Cardiac fibroblast (primary cell): ENCODE measurements at places on chromosomes 5 and 9.

GRCh38 chr9:120435091-120435490 is 144.9 kb downstream of the CDK5RAP2 start:
- DNase-seq: peak; percentile 65

GRCh38 chr9:78562021-78562420 is 265.1 kb downstream of the PSAT1 start:
- no peak for DNase-seq

- peak; percentile 37 for DNase-seq
These were observed 52.0 kb upstream of the PTGER4 start for GRCh38 chr5:40627706-40628105.

GRCh38 chr9:88680041-88680440 is 145.1 kb downstream of the NXNL2 start:
- peak; percentile 81 for DNase-seq

GRCh38 chr5:80590766-80591165 is 20.7 kb upstream of the ANKRD34B start:
- DNase-seq: no peak

DNA sequence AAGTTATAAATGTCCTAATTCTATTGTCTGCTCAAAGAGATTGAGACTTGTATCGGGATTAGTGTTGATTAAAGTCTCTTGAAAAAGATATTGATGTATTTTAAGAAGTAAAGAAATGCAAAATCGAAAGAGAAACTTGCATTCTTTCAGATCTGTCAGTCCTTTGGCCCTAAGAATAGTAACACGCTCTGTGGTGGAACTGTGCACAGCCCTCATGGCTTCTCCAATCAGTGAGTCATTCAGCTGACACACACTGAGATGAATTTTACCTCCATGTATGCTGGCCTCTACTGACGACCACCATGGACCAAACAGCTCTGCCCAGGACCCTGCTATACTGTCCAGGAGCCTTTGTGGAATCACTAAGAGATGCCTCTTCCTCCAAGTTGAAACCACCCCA is 232.4 kb downstream of the ESM1 start:
- peak; percentile 59 for DNase-seq

DNA sequence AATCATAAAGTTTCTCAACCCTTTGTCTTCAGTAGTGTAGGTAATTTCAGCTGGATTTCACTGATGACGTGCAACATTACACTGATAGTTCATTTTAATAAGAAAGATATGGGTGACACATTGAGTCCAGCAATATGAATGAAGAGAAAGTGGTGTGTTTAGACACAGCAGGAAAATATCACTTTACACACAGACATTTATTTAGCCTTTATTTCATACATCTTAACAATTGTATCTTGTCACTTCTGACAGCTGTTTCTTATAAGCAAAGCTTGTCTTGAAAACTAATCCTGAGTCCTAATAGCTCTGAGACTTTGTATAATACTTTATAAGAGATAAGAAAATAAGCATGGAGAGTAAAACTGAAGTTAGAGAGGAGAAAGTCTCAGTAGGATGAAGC is 720.5 kb upstream of the NUDT12 start:
- DNase-seq: no peak

GRCh38 chr5:30195036-30195435 is 998.5 kb upstream of the CDH6 start:
- DNase-seq: no peak

DNA sequence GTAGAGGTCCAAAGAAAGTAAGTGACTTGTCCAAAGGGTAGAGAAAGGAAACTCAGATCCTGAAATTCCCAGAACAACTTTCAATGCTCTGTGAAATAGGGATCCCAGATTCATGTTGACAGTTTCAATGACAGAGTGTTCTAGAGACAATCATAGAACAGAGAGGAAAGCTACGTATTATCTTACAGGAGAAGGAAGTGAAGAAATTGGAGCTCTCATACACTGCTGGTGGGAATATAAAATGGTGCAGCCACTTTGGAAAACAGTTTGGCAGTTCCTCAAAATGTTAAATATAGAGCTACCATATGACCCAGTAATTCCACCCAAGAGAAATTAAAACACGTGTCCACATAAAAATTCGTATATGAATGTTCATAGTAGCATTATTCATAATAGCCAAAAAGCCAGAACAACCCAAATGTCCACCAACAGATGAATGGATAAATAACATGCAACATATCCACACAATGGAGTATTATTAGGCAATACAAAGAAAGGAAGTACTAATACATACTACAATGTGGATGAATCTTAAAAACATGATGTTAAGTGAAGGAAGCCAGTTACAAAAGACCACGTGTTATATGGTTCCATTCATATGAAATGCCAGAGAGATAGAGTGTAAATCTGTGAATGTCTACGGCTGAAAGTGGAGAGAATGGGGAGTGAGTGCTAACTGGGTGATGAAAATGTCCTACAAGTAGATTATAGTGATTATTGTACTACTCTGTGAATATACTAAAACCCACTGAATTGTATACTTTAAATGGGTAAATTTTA is 197.1 kb downstream of the NTRK2 start:
- peak; percentile 36 for DNase-seq

DNA sequence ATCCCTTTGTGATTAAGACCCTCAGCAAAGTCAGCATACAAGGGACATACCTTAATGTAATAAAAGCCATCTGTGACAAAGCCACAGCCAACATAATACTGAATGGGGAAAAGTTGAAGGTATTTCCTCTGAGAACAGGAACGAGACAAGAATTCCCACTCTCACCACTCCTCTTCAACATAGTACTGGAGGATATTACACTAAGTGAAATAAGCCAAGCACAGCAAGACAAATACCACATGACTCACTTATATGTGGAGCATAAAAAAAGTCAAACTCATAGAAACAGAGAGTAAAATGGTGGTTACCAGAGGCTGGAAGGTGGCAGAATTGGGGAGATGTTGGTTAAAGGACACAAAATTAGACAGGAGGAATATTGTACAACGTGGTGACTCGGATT is 118.1 kb upstream of the NFIL3 start:
- no peak for DNase-seq

DNA sequence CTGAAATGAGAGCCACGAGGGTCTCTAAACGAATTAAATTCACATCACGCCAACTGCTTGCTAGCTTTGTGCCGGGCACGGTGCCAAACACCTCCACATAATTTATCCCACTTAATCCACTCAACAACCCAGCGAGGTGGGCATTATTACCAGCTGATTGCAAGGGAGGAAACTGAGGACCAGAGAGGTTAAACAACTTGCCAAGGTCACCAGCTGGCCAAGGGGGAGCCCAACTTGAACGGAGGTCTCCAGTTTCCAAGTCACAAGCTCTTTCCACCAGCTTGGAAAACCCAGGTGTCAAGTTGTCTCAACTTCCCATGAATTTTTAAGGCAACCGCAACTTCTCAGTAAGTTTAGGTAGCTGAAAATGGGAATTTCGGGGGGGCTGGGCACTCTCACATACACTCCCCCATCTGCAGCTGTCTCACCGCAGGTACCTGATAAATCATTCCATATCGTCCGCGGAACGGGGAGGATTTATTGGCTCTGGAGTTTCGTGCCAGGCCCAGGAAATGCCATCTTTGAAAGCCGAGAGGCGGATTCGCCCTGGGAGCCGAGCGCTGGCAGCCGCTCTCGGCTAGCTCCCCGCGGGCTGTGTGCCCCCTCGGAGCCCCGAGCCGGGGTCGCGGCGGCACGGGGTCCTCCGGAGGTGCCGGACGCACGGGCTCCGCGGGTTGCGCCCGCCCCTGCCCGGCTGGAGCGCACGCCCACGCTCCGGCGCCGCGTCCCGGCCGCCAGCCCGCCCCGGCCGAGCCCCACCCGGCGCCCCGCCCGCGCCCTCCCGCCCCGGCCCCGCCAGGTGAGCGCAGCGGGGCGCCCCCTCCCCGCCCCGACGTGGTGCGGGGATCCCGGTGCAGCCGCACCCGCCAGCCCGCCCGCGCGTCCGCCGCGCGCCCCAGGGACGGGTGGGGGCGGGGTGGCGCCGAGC is 617 bp downstream of the PTPN3 start:
- no peak for DNase-seq

- DNase-seq: no peak
These were observed 27.8 kb downstream of the LAMC3 start for GRCh38 chr9:131036529-131037334.

GRCh38 chr9:116516456-116516855 is 170.6 kb upstream of the TRIM32 start:
- peak; percentile 26 for DNase-seq

DNA sequence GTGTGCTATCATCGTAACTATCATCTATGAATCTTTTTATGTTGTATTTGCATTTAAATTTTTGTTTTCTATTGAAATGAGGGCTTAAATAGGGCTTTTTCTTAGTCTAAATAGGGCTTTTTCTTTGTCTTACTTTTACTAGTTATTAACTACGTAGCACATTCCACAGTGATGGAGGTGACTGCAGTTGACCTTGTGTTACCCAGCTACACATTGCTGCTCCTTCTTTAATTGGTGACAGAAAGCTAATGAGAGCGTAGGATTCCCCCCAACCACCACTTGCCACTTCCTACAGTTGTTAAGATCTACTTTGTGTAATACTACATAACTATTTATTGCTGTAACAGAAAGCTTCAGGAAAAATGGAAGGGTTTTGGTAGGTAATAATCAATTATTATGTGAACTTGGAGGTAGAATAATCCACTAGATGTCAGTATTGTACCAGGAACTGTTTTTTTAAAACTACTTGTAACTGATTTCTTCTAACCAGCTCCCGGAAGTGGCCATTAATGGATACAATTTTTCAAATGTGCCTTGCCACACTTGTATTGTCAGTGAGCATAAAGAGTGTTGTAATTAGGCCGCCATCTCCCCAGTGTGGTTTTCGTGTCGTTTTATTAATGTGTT is 18.0 kb downstream of the MTRR start:
- DNase-seq: peak; percentile 67

DNA sequence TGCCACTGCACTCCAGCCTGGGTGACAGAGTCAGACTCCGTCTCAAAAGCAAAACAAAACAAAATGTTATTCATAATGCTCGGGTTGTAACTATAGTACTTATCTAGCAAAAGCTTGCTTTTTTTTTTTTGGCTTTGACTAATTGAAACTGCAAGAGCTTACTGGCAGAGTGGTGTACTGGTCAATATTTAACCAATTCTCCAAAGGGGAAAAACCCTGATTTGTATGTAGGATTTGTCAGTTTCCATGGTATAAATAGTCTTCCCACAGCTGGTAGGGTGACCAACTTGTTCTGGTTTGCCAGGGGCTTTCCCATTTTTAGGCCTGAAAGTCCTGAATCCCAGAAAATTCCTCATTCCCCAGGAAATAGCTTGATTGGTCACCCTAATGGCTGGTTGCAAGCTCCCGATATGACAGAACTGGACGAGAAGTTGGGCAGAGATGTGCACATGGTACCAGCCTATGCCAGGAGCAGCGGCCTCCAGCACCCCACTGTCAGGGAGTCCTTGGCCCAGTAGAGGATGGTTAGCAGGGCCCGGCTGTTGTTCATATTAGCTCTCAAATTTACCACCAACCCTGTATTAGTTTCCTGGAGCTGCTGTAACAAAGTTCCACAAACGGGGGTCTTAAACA is 58.0 kb downstream of the FXN start:
- no peak for DNase-seq

DNA sequence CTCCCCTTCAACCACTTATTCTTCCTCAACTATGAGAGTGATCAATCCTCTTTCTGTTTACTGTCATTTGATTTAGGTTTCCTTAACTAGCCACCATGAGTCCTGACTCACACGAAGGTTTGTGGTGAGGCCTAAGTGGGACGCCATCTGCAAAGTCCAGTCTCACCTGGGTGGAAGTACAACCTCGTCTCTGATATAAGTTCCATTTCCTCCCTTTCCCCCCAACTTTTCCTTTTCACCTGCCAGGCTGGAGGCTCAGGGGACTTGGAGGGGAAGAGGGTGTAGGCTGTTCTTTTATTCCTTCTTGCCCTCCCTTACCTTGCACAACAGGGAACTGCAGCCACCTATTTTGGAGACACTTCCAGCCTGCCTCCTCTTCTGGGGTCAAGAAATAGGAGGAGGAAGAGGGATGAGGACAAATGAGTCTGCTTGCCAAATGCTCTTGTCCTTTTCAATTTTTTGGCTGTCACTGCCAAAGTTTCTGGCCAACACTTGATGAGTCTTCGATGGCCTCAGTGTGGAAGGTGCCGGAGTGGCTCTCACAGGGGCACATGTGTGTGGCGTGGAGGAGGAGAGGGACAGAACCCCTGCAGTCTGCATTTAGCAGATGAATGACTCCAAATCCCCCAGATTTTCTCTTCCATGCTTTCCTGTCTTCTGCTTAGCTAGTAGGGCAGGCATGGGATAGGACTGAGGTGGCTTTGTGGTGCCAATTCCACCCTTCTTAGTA is 249.6 kb downstream of the NSG2 start:
- no peak for DNase-seq

DNA sequence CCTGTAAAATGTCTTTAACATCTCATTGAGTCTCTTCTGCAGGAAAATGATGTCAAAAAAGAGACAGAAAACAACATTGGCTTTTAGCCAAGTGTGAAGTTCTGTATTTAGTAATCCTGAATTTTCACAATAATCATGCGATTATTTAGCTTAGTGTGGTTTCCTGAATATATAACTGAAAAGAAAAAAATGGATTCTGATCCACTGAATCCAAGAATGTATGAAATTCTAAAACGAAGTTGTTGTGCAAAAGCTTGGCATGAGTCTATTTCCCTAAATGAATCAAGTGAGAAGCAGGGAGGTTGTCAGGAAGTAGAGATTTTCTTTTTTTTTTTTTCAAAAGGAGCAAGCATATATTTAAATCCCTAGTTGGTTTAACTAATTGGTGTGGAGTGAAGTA is 145.9 kb upstream of the CDH6 start:
- DNase-seq: peak; percentile 15

- peak; percentile 9 for DNase-seq
These were observed 47.8 kb downstream of the C9orf57 start for GRCh38 chr9:72012646-72013045.

- peak; percentile 81 for DNase-seq
These were observed 250.2 kb upstream of the PTGER4 start for GRCh38 chr5:40429258-40430100.

- no peak for DNase-seq
These were observed 901.0 kb upstream of the CTNND2 start for GRCh38 chr5:12805165-12805698.

DNA sequence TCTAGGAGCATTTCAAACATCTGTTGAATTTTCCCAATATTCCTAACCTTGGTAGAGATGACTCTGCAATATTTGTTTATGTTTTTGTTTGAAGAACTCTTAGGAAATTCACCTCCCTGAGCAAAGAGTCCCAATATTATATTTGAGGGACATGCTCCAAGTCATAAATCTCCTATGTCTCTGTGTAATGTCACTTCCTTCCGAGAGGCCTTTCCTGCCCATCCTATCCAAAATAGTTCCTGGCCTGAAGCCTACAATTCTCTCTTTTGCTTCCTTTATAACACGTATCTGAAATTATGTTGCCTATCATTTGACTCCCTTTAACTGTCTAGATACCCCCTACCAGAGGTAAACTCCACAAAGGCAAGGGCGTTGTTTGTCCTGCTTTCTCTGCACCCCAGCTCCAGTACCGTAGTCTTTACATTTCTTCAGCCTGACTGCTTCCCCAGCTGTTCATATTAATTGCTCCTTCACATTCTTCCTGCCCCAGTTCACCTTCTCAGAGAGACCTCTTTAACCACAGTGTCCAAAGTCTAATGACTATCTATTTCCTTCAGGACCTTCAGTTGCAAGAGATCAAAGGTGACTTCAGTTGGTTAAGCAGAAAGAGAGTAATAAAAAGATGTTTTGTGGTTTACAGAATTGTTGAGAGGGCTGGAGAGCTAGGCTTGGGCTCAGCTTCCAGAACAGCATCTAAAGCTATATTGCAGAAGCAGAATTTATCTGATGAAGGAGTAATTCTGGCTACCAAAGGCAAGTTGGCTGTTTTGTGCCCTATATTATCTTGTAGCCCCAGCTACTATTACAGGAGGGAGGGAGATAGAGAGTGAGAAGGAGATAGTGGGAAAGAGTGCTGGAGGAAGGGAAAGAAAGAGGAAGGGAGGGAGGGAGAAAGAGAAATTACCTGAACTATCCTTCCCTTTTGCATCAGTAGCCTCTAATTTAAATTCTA is 109.3 kb upstream of the TMEM161B start:
- no peak for DNase-seq
